T-helper 2 cell (primary cell): ENCODE measurements at places on chromosomes 4 and X.

DNA sequence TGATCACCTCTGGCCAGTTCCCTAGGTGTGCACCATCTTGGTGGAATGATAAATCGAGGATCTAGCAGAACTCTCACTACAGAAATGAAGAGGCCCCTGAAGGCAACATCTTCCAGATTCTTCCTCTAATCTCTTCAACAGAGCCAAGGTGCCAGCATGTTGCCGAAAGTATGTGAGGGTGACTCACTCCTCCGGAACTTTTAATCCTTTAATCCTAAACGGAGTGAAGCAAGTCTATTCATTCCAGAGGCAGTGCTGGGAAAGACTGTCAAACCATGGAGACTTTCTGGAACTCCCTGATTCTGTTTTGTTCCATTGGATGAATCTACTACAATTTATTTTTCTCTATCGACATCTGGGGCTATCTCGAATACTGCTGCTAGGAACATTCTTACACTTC, 68.7 kb downstream of the SUPT20HL2 start:
- DNase-seq, result no peak

DNA sequence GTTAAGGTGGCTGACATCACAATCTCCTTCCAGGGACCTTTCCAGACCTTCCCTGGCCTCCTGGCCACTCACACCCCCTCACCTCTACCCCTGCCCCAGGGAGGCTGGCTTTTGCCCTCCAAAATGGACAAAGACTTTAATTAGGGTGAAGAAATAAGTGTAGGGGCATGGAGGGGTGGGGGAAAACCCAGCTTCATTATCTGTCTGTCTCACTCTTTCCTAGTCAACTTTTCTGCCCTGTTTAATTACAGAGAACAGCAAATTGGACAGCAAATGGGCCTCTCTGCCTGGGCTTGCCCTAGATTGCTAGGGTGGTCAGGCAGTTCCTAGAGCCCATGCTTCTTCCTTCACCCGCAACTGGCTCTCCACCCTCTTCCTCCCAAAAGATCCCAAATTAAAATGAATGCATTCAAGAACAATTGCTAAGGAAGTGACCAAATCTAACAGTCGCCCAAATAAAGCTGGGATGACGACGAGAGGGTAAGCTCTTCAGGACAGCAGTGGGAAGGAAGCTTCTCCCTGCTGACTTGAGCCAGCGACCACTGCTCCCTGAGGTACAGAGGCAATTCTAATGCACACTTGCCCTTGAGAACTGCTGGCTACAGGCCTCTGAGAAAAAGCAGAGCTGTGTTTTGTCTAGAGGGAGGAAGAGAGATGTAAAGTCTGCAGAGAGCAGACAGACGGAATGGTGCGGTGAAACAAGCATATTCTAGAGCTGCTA, 12.4 kb downstream of the RAI2 start:
- no peak for DNase-seq

GRCh38 chrX:112218388-112218787, 135.8 kb upstream of the TRPC5 start:
- DNase-seq, result no peak

- DNase-seq, result no peak
Measured at GRCh38 chr4:168221301-168221700, 97.3 kb downstream of the DDX60 start.

DNA sequence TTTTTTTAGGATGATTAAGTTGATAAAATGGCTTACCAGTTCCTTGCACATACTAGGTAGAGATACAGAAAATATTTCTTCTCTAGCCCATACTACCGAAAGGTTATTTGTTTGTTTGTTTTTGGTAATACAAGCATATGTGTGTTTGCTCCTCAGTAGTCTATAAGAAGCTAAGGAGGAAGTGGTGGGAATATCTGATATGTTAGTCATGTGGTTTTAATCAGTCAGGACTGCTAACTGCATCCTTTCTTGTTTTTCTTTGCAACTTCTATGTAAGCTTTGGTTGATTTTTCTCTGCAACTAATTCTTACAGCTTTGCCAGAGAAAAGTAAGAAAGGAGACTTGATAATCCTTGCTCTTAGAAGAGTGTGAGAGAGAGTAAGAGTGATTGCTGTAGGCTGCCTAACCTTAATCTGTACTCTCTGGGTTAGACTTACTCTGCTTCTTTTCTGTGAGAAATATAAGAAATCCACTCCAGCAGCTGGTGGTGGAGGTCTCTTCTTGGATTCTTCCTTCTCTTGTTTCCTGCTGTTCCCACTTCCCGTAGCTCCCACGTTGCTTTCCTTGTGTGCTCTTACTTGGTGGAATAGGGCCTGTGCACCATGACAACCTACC, 28.3 kb downstream of the SEPTIN11 start:
- DNase-seq, result peak; percentile 46

DNA sequence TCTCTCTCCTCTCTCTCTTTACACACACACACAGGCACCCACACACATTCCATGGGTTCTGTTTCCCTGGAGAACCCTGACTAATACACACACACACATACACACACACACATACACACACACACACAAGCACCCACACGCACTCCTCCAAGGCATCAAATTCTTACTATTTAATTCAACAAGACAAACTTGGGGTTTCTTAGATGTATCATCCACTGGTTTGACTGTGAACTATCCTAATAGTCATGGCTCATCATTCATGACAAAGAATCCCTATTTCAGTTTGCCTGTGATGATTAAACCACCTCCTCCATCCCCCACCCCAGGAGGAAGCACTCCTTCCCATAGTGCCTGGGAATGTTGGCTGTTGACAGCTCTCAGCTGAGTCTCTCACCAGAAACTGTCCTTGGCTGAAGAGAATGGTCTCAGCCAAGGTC, 98.2 kb downstream of the USP46 start:
- DNase-seq, result no peak

DNA sequence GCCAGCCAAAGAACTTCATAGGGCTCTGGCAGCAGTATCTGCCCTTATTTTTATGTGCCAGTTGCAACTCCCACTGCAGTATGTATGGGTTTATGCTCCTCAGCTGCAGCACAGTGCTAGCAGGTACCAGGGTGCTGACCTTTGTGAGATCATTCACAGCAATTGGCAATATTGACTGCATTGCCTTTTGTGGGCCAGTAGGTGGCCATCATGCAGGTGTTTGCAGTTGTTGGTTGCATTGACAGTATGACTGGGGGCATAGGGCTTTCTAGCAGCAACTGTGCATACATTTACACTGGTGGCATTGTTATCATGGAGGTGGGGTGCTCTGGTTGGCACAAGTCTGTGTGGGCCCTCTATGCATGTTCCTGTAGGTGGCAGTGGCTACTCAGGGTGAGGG, 42.5 kb downstream of the FAAH2 start:
- peak; percentile 2 for DNase-seq

- no peak for DNase-seq
Measured at GRCh38 chrX:11290416-11291102, 2.7 kb upstream of the AMELX start.

- DNase-seq, result no peak
Measured at GRCh38 chrX:128543114-128543513, 490.9 kb upstream of the ACTRT1 start.

DNA sequence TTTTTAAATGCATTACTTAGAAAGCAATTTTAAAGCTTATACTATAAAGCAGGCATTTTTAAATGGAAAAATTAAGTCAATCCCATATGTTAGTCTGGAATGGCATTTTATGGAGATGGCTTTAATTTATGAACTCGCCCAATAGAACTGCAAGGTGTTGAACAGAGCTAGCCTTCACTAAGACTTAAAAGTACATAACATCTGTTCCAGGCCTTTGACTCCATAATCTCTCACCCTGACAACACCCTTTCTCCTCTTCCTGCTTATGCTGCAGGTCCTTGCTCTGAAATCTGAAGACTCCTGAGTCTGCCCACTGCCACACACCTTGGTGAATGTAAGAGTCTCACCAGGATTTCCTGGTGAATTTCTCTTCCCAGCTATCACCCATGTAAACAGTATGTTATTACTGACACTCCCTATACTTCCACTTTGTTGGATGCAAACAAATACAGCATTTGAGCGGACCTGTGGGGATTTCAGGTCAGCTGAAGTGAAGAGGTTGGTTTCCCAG, 17.7 kb upstream of the SLC39A8 start:
- DNase-seq, result no peak

GRCh38 chr4:154911608-154912098, 130.6 kb downstream of the RBM46 start:
- no peak for DNase-seq

GRCh38 chr4:20463176-20463430, 211.4 kb downstream of the SLIT2 start:
- no peak for DNase-seq
